ENCODE measurements at places on chromosomes 5 and 9. TPM values are rescaled to one million over a fixed set of nuclear protein-coding genes. Genes with fewer than 3 reads are reported as not detected.
A peak's percentile ranks its signal among the peaks of the same experiment; 100 is the strongest.

GRCh38 chr5:160903076-160903475 is 51.1 kb upstream of the ATP10B start:
- no peak for DNase-seq

GRCh38 chr5:174834081-174834480 is 109.7 kb downstream of the MSX2 start:
- DNase-seq: no peak

DNA sequence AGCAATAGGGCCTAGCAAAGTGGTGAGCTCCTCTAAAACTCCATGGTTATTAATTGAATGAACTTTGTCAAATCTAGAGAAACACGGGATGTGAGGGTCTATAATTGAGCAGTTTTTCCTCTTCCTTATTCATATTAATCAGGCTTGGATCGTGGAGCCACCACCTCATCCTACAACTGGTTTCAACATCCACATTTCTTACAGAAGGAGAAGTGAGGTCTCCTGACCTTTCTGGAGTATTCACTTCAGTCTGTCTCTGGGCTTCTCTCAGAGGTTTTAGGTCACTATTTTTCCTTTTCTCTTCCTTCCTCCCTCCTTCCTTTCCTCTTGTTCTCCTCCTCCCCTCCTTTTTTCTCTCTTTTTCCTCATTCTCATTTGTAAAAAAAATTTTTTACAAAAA is 177.3 kb upstream of the ACTBL2 start:
- DNase-seq: no peak

- DNase-seq: no peak
Measured at GRCh38 chr9:36036253-36036779, 397 bp upstream of the RECK start.

- no peak for DNase-seq
Measured at GRCh38 chr5:156936972-156937371, 26.1 kb downstream of the TIMD4 start.

GRCh38 chr5:123220621-123221146 is 131.6 kb downstream of the PRDM6 start:
- DNase-seq: no peak

DNA sequence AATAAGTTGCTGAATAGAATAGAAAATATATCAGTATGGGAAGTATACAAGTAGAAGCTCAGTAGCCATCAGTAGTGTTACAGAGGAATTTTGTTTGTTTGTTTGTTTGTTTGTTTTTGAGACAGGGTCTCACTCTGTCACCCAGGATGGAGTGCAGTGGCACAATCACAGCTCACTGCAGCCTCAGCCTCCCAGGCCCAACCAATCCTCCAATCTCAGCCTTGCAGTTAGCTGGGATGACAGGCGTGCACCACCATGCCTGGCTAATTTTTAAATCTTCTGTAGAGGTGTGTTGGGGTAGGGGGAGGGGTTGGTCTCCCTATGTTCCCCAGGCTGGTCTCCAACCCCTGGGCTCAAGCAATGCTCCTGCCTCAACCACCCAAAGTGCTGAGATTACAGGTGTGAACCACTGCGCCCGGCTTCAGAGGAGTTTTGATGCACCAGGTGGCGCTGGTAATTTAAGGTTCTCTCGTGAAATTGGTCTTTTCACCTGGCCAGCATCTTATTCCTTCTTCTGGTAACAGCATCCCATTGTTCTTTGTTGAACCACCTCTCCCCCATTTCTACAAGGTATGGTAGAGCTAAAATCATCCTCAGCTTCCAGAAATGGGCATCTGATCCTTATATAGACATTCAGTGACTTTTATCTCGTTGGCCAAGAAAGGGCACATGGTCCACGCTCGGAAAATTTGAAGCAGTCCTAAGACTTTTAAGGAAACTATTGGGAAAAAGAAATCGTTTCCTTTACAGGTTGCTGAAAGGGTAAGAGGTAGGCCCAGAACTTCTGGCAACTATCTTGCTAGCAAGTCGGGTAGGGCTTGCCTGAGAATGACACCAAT is 157.1 kb downstream of the ARRDC3 start:
- peak; percentile 46 for DNase-seq

GRCh38 chr5:82178378-82178777 is 99.8 kb downstream of the RPS23 start:
- DNase-seq: no peak

GRCh38 chr9:2742214-2742613 is 24.9 kb downstream of the KCNV2 start:
- no peak for DNase-seq

GRCh38 chr9:131426545-131426944 is 32.7 kb downstream of the PRRC2B start:
- no peak for DNase-seq

DNA sequence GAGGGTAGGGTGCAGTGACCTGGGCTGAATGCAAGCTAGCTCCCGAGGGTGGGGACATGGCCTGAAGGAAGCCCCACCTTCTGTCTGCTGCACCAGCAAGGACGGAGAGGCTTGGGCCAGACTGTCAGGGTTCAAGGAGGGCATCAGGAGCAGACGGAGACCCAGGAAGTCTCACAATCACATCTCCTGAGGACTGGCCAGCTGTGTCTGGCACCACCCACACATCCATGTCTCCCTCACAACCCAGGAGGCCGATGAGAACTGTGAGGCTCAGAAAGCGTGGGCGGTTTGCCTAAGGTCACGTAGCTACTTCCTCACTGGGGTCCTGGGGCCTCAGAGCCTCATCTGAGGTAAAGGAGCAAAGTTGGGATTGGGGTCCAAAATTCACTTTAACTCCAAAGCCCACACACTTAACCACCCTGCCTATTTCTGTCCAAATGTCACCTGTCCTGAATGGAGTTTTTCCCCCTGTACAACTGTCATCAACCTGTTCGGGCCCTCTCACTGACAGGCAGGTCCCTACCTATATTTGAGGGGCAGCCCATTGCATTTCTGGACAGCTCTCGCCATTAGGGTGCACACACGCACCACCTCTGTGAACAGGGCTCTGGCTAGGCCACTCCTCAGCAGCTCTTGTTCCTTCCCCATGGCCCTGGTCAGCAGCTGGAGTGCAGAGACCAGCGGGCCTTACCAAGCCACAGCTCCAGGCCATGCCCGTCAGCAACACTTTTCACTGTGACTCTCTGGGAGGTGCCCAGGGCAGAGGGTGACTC is 3.4 kb downstream of the IL13 start:
- no peak for DNase-seq

HCN1 gene
- polyA plus RNA-seq: not detected

PCDHGA7 gene
- polyA plus RNA-seq: 0.31 TPM

SOWAHA gene
- 0.07 TPM for polyA plus RNA-seq

QRFP gene
- polyA plus RNA-seq: not detected

ZNF189 gene
- polyA plus RNA-seq: 2.9 TPM
